Cortex of kidney (tissue), 1 donor: ENCODE measurements at places on chromosomes 4 and X.

GRCh38 chr4:165508372-165509120, 129.7 kb downstream of the CPE start:
- DNase-seq: no peak

DNA sequence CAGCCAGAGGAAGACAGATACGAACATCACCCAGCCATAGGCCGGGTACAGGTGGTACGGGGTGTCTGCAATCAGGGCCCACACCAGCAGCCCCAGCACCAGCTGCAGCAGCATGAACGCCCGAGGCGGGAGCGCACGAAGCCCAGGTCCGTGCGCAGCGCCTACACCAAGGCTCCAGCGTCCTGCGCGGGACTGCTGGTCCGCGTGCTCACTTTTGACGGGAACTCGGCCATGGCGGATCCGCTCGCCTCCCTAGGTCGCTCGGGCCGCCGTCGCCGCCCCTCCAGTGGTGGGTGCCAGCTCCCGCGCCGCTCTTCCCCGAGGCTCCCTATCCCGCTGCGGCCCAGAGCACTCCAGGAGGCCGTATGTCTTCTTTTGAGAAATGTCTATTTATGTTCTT, 181.2 kb upstream of the DIPK2B start:
- no peak for DNase-seq

- DNase-seq: no peak
Observed at GRCh38 chr4:13548059-13548983, 4.0 kb upstream of the NKX3-2 start.

- no peak for DNase-seq
Observed at GRCh38 chr4:40325406-40326019, 9.6 kb upstream of the CHRNA9 start.

GRCh38 chr4:41215155-41215554, 813 bp upstream of the APBB2 start:
- no peak for DNase-seq

DNA sequence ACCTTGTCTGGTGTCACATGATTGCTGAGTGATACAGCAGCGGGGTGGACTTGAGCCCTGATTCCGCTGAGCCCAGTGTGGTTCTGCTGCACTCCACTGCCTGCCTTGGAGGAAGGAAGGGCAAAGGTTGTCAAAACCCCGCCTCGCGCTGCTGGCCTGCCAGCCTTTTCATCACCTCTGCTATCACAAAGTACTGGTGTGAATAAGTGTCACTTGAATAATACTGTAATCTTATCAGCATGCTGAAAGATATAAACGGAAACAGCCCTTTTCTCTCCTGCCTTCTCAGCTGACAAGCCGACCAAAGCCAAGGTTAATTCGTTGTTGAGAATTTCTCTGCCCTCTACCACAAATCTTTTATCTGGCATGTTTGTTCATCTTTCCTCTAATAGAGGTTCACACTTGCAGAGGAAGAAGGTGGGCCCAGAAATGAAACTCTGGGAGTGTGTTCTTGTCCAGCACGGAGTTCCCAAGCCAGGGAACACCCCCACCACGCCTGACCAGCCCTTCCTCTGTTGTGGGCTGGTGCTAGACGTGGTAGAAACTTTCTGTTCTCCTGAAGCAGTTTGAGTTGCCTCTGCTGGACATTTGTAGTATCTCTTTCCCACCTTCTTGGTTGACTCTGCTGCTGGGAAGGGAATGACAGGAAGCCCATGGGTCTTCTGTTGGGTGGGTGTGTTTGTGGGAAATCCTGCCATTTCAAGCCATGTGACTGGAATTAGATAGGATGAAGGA, 21.5 kb downstream of the FHDC1 start:
- no peak for DNase-seq

DNA sequence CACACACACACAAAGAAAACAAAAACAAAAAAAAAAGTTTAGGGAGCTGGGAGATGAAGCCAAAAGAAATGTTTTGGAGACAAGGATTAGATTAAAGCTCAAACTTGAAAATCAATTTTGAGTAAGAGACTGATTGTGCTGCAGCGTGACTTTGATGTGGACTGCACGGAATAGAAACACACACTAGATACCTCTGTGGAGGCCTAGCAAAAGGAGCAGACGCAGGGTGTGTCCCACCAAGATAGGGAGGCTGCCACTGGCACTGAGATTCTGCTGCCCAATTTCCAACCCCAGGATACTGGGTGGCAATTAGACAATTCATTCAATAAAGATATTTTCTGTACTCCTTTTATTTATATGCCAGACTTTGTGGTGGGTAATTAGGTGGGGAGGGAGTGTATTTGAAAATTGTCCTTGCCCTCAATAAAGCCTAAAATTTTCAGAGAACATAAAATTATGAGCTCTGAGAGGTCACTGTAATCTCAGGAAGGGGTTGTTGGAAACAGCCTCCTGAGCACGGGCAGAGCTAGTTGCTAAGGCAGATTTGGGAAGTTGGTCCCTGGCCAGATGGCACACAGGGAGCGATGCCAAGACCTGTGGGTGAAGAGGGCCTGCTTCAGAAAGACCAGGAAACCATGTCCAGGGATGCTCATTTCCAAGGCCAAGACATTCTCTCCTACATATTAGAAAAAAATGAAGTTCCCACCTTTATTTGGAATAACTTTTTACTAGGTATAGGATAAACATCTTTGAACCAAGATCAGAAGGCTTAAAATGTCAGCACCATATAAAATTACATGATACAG, 1.9 kb upstream of the PPP3CA start:
- DNase-seq: no peak

GRCh38 chr4:1788254-1788973, 4.7 kb upstream of the FGFR3 start:
- DNase-seq: no peak

GRCh38 chr4:77820649-77821561, 1.7 kb upstream of the CNOT6L start:
- no peak for DNase-seq

DNA sequence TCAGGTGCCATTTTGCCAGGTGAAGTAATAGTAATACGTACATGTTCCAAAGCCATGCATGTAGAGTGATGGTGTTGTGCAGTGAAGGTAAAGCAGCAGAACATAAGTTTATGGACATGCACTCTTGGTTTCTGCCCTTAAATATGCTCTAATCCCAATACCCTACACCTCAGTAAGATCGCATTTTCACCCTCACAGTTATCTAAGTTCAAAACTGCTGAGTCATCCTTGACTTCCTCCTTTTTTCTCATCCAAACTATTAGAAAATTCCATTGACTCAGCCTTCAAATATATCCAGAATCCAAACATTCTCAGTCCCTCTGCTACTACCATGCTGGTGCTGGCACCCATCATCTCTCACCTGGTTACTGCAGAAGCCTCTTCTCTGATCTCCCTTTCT, 652.9 kb upstream of the IGFBP7 start:
- DNase-seq: no peak

- no peak for DNase-seq
Observed at GRCh38 chr4:170497689-170498088, 407.9 kb upstream of the AADAT start.

DNA sequence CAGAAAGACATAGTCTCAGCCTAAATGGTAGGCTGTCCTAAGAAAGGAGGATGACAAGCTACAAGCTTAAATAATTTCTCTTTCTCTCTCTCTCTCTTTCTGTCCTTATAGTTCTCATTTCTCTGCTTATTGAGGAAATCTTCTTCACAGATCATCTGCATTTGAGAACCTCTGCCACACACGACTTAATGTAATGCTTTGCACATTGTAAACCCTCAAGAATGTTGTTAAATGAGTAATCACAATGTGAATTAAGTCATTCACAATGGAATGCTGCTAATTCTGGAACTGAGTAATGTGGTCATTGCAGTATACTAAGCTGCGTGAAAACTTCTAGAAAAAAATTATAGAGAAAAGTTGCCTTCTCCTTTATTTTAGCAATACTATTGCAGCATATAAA, 508.9 kb upstream of the FTHL17 start:
- no peak for DNase-seq

DNA sequence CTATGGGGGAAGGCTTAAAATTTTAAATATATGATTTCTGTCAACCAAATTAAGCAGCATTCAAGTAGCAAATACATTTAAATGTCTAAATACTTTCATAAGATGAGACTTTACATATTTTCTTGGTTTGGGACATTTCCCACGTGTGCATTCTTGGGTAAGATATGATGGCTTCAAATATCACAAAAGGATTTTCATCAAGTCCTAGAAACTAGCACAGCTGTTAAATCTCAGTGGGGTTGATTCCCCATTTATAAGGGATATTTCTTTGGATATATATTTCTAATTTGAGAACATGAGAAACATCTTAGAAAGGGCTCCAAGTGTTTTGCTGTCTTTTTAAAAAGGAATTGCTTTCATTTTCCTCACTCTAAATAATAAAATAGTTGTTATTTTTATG, 90.2 kb downstream of the P2RY10 start:
- DNase-seq: no peak

GRCh38 chr4:1784789-1785591, 8.1 kb upstream of the FGFR3 start:
- DNase-seq: no peak

DNA sequence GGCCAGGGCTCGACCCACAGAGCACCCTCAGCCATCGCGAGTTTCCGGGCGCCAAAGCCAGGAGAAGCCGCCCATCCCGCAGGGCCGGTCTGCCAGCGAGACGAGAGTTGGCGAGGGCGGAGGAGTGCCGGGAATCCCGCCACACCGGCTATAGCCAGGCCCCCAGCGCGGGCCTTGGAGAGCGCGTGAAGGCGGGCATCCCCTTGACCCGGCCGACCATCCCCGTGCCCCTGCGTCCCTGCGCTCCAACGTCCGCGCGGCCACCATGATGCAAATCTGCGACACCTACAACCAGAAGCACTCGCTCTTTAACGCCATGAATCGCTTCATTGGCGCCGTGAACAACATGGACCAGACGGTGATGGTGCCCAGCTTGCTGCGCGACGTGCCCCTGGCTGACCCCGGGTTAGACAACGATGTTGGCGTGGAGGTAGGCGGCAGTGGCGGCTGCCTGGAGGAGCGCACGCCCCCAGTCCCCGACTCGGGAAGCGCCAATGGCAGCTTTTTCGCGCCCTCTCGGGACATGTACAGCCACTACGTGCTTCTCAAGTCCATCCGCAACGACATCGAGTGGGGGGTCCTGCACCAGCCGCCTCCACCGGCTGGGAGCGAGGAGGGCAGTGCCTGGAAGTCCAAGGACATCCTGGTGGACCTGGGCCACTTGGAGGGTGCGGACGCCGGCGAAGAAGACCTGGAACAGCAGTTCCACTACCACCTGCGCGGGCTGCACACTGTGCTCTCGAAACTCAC, 3.6 kb downstream of the MID1IP1 start:
- no peak for DNase-seq

GRCh38 chr4:6229095-6229494, 28.7 kb upstream of the JAKMIP1 start:
- DNase-seq: no peak

DNA sequence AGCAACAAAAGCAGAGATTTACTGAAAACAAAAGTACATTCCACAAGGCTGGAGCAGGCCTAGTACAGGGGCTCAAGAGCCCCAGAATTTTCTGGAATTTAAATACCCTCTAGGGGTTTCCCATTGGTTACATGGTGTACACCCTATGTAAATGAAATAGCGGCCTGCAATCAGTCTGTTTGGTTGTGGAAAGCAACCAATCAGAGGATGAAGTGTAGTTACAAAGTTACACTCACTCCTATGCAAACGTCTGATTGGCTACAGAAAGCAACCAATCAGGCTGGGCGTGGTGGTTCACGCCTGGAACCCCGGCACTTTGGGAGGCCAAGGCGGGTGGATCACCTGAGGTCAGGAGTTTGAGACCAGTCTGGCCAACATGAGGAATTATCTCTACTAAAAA, 13.8 kb upstream of the TXLNG start:
- no peak for DNase-seq

DNA sequence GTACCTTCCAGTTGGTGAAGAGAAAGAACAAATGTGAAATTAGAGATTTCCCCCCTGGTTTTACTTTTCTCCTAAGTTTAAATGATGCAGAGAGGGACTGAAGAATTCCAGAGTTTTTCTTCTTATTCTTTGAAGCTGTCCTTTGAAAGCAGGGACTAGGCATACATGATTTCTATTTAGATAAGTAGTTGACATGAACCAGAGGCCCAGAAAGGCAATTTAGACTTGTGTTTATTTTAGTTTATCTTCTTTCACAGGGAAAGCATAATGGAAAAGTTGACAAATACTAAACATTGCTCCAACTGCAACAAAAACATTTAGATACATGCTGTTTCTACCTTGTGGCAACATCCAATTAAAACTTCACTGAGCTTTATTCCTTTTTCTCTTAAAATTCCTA, 32.0 kb downstream of the PTPN13 start:
- no peak for DNase-seq

GRCh38 chrX:2928583-2929434, at the start of gene ARSD:
Gene ARSD (minus strand): TSS chrX:2929339. CDS start chrX:2929275, 64 bp downstream.
- no peak for DNase-seq

DNA sequence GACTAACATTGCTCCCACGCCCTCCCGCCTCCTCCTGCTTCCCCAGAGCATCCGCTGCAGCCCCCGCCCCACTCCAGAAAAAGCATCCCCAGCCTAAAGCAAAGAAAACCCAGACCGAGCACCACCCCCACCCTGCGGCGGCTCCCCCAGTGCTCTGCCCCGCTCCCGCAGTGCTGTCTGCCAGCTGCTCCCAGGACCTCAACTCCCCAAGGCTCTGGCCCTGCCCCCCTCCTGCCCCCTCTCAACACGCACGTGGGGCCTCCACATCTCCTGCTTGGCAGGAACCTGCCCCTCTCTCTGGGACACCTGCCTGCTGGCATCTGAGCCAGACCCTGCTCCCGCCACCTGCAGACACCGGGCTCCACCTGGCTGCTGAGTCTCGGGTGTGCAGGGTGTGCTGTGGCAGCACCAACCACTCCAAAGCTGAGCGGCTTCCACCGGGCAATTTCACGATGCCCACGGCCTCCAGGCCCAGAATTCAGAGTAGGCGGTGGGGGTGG, 79.4 kb downstream of the FAM53A start:
- no peak for DNase-seq

GRCh38 chr4:40536032-40536431, 93.6 kb downstream of the RBM47 start:
- DNase-seq: no peak

- no peak for DNase-seq
Observed at GRCh38 chr4:56859841-56860240, 38.3 kb upstream of the SPINK2 start.

DNA sequence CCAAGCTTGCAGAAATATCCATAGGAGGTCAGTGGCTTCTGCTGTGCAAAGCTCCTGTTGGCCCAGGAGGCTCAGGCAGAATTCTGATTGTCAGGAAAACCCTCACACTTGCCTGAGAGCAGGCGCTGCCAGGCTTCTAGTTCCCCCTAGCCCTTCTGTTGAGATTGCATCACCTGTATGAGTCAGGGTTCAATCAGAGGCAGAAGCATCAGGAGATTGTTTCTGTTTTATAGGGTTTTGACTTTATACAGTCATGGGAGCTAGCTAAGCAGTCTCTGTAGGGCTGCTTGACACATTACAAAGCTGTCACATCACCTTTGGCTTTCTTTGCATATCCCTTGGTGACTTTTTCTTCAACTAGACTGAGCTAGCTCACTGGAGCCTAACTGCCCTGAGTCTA, 27.8 kb downstream of the DIPK2B start:
- no peak for DNase-seq

- no peak for DNase-seq
Observed at GRCh38 chr4:84973856-84974255, 7.4 kb upstream of the WDFY3 start.
